ENCODE measurements at places on chromosomes 2 and 18. TPM values are rescaled to one million over a fixed set of nuclear protein-coding genes. Genes with fewer than 3 reads are reported as not detected.
A peak's percentile ranks its signal among the peaks of the same experiment; 100 is the strongest.

GRCh38 chr18:9868857-9869714, 16.7 kb upstream of the TXNDC2 start:
- DNase-seq: peak; percentile 51
- H3K4me1 ChIP-seq: peaks cover 27% of the 10 kb centered on the region
- no peaks in the 10 kb centered on the region for H3K27me3 ChIP-seq
- no peaks in the 10 kb centered on the region for H3K36me3 ChIP-seq
- peak overlapping the region; percentile 81 for H3K27ac ChIP-seq

GRCh38 chr2:42882756-42883155, 90.4 kb upstream of the HAAO start:
- no peak overlapping the region for H3K4me3 ChIP-seq
- H3K27ac ChIP-seq: no peak overlapping the region
- no peak for DNase-seq
- H3K36me3 ChIP-seq: no peaks in the 10 kb centered on the region

GRCh38 chr2:229282758-229283546, 11.9 kb upstream of the PID1 start:
- no peaks in the 10 kb centered on the region for H3K36me3 ChIP-seq
- H3K4me1 ChIP-seq: no peaks in the 10 kb centered on the region
- DNase-seq: no peak
- no peak overlapping the region for H3K4me3 ChIP-seq
- H3K27me3 ChIP-seq: no peaks in the 10 kb centered on the region
- no peak overlapping the region for H3K27ac ChIP-seq

DNA sequence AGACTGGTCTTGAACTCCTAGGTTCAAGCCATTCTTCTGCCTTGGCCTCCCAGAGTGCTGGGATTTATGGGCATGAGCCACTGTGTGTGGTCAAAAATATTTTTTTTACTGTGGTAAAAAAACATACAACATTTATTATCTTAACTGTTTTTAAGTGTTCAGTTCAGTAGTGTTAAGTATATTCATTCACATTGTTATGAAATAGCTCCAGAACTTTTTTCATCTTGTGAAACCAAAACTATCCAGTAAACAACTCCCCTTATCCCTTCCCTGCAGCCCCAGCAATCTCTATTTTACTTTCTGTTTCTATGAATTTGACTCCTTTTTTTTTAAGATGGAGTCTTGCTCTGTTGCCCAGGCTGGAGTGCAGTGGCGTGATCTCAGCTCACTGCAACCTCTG, 9.3 kb downstream of the RMC1 start:
- H3K36me3 ChIP-seq: peaks cover 44% of the 10 kb centered on the region
- peaks cover 7% of the 10 kb centered on the region for H3K4me1 ChIP-seq
- H3K4me3 ChIP-seq: no peak overlapping the region
- no peak for DNase-seq
- no peak overlapping the region for H3K27ac ChIP-seq

DNA sequence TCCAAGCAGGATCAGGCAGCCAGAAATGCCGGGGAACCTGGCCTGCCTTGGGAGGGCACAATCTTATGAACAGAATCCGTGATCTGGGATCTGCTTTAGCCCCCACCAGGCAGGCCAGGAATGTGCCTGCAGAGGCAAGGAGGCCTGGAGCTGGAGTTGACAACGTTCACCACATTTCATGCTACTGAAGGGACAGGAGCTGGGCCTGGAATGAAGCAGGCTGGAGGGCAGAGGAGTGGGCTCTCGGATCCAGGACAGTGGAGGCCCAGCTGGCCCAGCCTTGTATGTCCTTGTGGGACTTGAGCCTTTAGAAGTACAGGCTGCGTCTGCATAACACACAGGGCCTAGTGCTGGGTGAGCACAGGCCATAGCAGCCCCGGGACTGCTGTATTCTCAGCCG, 91.8 kb downstream of the KLHL29 start:
- no peaks in the 10 kb centered on the region for H3K27me3 ChIP-seq
- no peak overlapping the region for H3K4me3 ChIP-seq
- H3K36me3 ChIP-seq: no peaks in the 10 kb centered on the region
- H3K4me1 ChIP-seq: peaks cover 19% of the 10 kb centered on the region
- no peak overlapping the region for H3K27ac ChIP-seq
- DNase-seq: no peak

- no peaks in the 10 kb centered on the region for H3K27me3 ChIP-seq
- H3K4me1 ChIP-seq: peaks cover 9% of the 10 kb centered on the region
- H3K36me3 ChIP-seq: no peaks in the 10 kb centered on the region
- H3K4me3 ChIP-seq: no peak overlapping the region
- H3K27ac ChIP-seq: no peak overlapping the region
Observed at GRCh38 chr2:225355788-225356187, 43.7 kb upstream of the NYAP2 start.

GRCh38 chr18:75200605-75201280, 8.2 kb downstream of the PTGR3 start:
- no peak overlapping the region for H3K4me3 ChIP-seq
- peaks cover 33% of the 10 kb centered on the region for H3K36me3 ChIP-seq
- DNase-seq: no peak
- no peak overlapping the region for H3K27ac ChIP-seq
- H3K4me1 ChIP-seq: peaks cover 27% of the 10 kb centered on the region

GRCh38 chr2:159462201-159462785, 154.1 kb downstream of the BAZ2B start:
- no peaks in the 10 kb centered on the region for H3K27me3 ChIP-seq
- no peak overlapping the region for H3K4me3 ChIP-seq
- no peak for DNase-seq
- H3K36me3 ChIP-seq: no peaks in the 10 kb centered on the region
- no peak overlapping the region for H3K27ac ChIP-seq
- H3K4me1 ChIP-seq: no peaks in the 10 kb centered on the region

DNA sequence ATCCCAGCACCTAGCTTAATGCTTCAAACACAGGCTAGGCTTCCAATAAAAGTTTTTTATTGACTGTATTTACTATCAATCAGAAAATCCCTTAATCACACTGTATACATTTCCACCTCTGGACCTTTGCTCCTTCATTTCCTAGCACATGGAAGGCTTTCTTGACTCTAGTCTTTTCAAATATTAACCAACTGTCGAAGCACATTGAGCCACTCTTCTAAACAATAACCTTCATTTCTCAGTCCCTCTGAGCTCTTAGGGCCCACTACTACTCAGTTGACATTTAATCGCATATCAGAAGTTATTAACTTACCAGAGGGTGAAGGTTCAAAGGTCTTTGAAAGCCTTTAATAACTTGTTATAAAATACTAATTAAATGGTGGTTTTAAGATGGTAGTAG, 37.4 kb downstream of the CERKL start:
- H3K4me3 ChIP-seq: no peak overlapping the region
- no peak overlapping the region for H3K27ac ChIP-seq
- no peak for DNase-seq
- no peaks in the 10 kb centered on the region for H3K4me1 ChIP-seq

GRCh38 chr2:218290316-218291261, 1.7 kb downstream of the TMBIM1 start:
- no peak overlapping the region for H3K4me3 ChIP-seq
- no peak for DNase-seq
- no peak overlapping the region for H3K27ac ChIP-seq
- no peaks in the 10 kb centered on the region for H3K27me3 ChIP-seq

- no peak for DNase-seq
- no peak overlapping the region for H3K27ac ChIP-seq
- no peak overlapping the region for H3K4me3 ChIP-seq
- H3K4me1 ChIP-seq: no peaks in the 10 kb centered on the region
- no peaks in the 10 kb centered on the region for H3K36me3 ChIP-seq
- H3K27me3 ChIP-seq: no peaks in the 10 kb centered on the region
Observed at GRCh38 chr2:59882822-59883221, 670.6 kb downstream of the BCL11A start.

DNA sequence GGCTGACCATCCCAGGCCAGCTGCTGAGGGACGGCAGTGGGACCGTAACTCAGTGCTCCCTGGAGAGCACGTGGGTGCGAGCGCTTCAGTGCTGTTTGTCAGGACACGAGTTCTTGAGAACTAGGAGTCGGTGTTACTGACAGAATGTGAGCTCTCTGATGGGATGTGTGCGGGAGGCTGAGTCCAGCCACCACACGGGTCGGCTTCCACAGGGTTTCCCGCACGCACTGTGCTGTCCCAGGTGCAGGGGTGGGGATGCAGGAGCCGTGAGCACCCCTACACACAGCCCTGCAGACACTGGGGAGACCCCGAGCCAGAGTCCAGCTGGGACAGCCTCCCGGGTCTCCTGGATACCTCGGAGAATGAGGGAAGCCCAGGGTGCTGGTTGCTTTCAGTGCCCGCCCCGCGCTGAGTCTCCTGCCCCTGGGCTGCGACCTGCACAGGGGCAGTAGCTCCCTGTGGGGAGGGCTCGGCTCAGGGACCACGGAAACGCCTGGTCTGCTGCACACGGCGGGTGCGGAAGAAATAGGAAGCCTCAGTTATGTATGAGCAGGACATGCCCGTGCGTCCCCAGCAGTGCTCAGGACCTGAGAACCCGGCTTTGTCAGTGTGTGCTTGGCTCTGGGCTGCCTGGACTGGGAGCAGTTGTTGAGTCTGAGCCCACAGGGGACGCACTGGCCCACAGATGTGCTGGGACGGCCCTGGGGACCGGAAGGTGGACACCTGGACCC, 71.2 kb downstream of the KCNG2 start:
- no peaks in the 10 kb centered on the region for H3K36me3 ChIP-seq
- H3K27me3 ChIP-seq: no peaks in the 10 kb centered on the region
- H3K4me3 ChIP-seq: no peak overlapping the region
- no peak overlapping the region for H3K27ac ChIP-seq
- no peak for DNase-seq
- no peaks in the 10 kb centered on the region for H3K4me1 ChIP-seq

GRCh38 chr18:60215432-60215831, 157.1 kb downstream of the MC4R start:
- no peak overlapping the region for H3K4me3 ChIP-seq
- no peak overlapping the region for H3K27ac ChIP-seq
- no peaks in the 10 kb centered on the region for H3K4me1 ChIP-seq
- DNase-seq: no peak
- no peaks in the 10 kb centered on the region for H3K36me3 ChIP-seq

- no peak for DNase-seq
- H3K27ac ChIP-seq: no peak overlapping the region
- H3K4me3 ChIP-seq: no peak overlapping the region
- H3K36me3 ChIP-seq: no peaks in the 10 kb centered on the region
- H3K27me3 ChIP-seq: no peaks in the 10 kb centered on the region
Observed at GRCh38 chr2:202060218-202060617, 12.8 kb upstream of the KIAA2012 start.

GRCh38 chr2:152127628-152128027, 28.8 kb upstream of the CACNB4 start:
- H3K4me1 ChIP-seq: no peaks in the 10 kb centered on the region
- peaks cover 17% of the 10 kb centered on the region for H3K36me3 ChIP-seq
- DNase-seq: no peak

- no peaks in the 10 kb centered on the region for H3K36me3 ChIP-seq
- no peak for DNase-seq
- H3K27ac ChIP-seq: no peak overlapping the region
Observed at GRCh38 chr2:126359494-126359893, 296.5 kb upstream of the GYPC start.

DNA sequence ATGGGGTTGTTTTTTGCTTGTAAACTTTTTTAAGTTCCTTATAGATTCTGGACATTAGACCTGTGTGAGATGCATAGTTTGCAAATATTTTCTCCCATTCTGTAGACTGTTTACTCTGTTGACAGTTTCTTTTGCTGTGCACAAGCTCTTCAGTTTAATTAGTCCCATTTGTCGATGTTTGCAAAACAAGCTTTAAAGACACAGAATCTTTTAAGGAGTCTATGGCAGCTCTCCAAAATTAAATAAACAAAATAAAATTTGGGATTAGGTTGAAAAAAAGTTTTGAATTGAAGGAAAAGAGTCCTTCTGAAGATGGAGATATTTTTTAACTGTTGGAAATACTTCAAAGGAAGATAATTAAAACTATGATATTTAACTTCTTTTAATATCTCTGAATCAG, 88.8 kb downstream of the MAP3K20 start:
- no peaks in the 10 kb centered on the region for H3K27me3 ChIP-seq
- H3K4me1 ChIP-seq: peaks cover 24% of the 10 kb centered on the region
- H3K27ac ChIP-seq: no peak overlapping the region
- H3K36me3 ChIP-seq: peaks cover 7% of the 10 kb centered on the region
- no peak overlapping the region for H3K4me3 ChIP-seq
- DNase-seq: no peak

DNA sequence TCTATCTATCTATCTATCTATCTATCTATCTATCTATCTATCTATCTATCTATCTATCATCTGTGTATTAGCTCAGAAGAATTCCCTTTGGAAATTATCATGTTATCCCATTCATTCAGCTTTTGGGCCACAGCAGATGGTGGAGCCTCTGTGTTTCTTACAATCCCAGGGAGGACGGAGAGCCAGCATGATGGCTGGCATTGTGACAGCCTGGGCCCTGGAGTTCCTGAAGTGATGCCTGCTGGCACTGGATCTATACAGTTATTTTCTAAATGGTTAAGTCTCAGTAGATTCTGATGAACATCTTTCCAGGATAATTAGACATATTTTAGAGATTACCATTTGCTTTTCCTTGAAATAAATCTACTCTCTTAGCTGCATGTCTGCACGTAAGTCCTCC, 385.4 kb upstream of the NXPH2 start:
- no peaks in the 10 kb centered on the region for H3K27me3 ChIP-seq
- no peaks in the 10 kb centered on the region for H3K4me1 ChIP-seq
- H3K4me3 ChIP-seq: no peak overlapping the region
- DNase-seq: no peak
- no peak overlapping the region for H3K27ac ChIP-seq

- no peaks in the 10 kb centered on the region for H3K27me3 ChIP-seq
- no peak for DNase-seq
- H3K4me1 ChIP-seq: peaks cover 28% of the 10 kb centered on the region
- no peak overlapping the region for H3K4me3 ChIP-seq
Observed at GRCh38 chr2:143526498-143526897, 397.3 kb downstream of the ARHGAP15 start.

- H3K27me3 ChIP-seq: no peaks in the 10 kb centered on the region
- no peak overlapping the region for H3K27ac ChIP-seq
- DNase-seq: no peak
- H3K36me3 ChIP-seq: no peaks in the 10 kb centered on the region
Observed at GRCh38 chr2:112814278-112814677, 22.3 kb downstream of the IL1B start.

ORMDL1 gene
- total RNA-seq: 109 TPM

ACKR3 gene
- total RNA-seq: 8.5 TPM

CCBE1 gene
- total RNA-seq: 5.1 TPM

REG3G gene
- not detected for total RNA-seq

PFN4 gene
- total RNA-seq: 0.69 TPM

LBH gene
- total RNA-seq: 163 TPM

NOSTRIN gene
- total RNA-seq: not detected

ALPG gene
- 0.03 TPM for total RNA-seq

FAM161A gene
- 1.3 TPM for total RNA-seq

ODC1 gene
- 113 TPM for total RNA-seq

ARHGAP28 gene
- 1.9 TPM for total RNA-seq

BOLL gene
- total RNA-seq: not detected

SERPINB12 gene
- total RNA-seq: not detected

UBE2F gene
- 100 TPM for total RNA-seq

Data from SJSA1 (cell line).